Anterior cingulate cortex (tissue), 58 donors: ENCODE measurements at places on chromosomes 6 and 20.

DNA sequence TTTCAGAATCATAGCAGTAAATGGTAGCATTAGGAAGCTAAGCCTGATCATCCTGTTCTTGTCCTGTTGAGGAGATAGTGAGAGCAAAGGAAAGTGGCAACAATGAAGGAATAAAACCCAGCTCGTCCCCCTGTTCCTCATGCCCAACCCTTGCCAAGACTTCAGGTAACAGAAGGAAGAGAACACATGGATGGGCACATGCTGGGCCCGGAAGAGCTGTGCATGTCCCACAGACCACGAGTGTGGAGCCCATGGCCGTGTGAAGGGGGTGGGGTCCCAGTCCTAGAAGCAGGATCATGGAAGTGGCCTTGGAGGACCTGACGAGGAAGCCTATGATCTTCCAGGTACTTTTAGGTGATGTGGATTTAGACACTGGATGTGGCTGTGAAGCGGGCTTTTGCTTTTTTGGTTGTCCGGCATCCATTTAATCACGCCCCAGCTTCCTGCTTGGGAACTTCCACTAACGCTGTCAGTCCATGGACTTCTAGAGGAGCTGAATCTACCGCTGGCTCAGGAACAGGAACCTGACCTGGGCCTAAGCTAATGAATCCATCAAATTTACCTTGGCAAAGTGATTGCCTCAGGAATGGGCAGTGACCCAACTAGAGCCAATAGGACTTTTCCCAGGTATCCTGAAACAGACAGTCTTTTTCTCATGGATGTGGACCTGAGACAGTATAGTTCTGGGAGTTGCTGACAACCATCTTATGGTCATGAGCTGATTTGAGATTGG lies 79.3 kb upstream of the ARMC2 start:
- no peak for DNase-seq

- no peak for DNase-seq
Measured at GRCh38 chr6:112231164-112231563, 23.2 kb downstream of the LAMA4 start.

- no peak for DNase-seq
Measured at GRCh38 chr6:153001767-153002612, 519 bp downstream of the MTRF1L start.

DNA sequence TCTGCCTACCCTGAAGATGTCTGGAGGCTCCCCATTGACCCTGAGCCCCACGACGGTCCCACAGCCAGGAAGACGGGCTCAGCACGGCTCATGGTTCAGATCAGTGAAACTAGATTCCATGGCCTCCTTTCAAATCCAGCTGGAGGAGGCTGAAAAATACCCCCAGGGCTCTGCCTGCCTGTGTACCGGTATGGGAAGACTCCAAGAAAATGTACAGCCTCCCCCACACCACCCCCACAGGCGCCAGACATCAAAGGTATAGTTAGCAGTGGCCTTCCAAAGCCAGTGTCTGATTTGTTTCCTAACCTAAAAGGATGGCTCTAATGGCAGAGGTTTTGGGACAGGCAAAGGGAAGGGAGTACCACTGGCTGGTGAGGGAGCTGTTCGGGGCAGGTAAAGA lies 86.2 kb upstream of the SNAP25 start:
- DNase-seq = no peak

DNA sequence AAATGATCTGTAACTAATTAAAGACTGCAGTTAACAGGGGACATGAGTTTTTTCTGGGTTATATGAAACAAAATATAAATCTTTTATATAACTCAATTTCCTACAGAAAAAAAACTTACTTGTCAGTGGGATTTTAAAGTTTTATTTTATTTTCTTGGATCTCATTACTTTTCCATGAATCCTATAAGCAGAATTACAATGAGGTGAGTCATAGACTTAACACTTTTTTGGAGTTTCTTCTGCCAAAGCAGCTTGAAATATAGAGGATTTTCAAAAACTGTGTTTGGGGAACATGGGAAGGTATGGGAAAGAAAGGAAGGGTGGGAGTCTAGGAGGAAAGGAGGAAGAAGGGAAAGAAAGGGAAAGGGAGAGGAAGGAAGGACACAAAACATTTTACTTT lies 130.7 kb downstream of the AIG1 start:
- no peak for DNase-seq

DNA sequence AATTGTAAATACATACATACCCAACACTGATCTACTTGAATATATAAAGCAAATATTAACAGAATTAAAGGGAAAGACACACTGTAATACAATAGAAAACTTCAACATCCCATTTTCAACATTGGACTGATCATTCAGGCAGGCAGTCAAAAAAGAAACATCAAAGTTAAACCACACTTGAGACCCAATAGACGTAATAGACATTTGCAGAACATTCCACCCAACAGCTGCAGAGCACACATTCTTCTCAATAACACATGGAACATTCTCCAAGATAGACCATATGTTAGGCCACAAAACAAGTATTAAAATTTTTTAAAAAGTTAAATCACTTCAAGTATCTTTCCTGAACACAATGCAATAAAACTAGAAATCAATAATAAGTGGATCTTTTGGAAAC lies 698.2 kb downstream of the COL12A1 start:
- DNase-seq = no peak
